ENCODE measurements at places on chromosomes 12 and 14.

DNA sequence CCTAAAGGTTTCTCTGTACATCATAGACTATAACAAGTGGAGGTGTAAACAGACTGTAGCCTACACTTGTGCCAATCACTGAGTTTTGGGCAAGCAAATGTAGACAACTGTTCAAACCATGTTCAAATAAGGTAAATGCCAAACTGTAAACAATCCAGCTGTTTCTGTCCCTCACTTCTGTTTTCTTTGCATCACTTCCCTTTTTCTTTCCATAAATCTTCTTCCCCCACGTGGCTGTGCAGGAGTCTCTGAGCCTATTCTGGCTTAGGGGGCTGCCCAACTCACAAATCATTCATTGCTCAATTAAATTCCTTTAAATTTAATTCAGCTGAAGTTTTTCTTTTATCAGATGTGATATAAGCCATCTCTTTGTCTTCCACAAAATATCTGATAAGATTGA is 65.1 kb upstream of the CPM start:
- DNase-seq = no peak

DNA sequence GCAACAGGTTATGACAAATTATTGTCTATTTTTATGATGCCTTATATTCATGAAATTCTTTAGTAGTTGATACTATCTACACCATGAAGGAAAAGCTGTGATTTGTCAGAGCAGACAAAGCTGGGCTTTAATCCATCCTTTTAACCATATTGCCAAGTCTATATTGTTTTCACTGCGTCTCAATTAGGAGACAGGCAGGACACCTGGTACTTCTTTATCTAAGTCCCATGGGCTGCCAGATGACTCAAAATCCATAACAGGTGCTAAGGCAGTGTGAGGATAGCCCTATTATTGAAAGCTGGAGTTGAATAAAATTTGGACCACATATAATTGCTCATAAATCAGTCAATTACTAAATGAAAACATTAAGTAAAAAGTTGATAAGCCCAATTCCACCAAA is 22.6 kb downstream of the INSM2 start:
- no peak for DNase-seq

DNA sequence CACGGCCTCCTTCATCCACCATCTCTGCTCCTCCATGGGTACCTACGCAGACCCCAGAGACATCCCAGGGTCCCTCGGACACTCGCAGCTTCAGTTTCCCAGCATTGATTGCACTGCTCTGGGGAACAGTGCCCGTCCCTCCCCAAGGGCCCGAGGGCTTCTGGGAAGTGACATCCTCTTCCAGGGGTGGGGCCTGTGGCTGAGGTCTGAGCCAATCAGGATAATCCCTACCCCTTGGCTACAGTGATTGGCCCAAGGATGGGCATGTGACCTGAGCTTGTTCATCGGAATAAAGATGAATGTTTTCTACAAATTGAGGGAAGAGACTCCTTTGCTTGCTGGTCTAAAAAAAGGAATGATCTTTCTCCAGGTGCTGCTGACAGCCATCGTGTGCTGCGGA is 37.3 kb upstream of the MYL2 start:
- DNase-seq = no peak

DNA sequence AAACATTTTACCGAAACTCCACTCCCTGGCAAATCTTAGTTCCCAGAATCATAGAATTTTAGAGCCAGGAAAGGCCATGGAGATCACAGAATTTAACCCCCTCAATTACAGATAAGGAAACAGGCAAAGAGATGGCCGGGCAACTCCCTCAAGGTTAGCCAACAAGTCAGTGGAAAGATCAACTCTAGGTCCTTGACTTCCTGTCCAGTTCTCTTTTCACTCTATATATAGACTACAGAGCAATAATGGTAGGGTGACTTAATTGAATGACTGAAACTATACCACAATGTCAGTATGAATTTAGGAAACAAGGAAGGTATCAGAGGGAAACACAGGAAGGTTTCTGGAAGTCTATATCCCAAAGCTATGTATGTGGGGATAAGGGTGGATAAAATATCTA is 11.6 kb downstream of the OXA1L start:
- no peak for DNase-seq

DNA sequence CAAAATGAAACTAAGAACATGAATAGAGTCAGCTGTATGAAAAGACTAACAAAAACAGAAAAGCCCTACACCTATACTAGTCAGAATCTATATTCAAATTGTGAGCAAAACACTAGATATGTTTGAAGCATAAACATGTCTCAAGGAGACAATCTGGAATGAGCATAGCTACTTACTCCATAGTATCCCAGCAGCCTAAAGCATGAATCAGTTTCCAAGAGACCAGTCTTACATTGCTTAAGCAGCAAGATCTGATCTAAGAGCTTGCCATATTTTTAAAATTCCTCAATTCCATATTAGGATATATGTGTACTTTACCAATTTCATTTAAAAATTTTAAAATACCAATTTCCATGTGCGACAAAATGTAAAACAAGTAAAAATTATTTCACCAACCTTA is 7.7 kb downstream of the CAPS2 start:
- no peak for DNase-seq

DNA sequence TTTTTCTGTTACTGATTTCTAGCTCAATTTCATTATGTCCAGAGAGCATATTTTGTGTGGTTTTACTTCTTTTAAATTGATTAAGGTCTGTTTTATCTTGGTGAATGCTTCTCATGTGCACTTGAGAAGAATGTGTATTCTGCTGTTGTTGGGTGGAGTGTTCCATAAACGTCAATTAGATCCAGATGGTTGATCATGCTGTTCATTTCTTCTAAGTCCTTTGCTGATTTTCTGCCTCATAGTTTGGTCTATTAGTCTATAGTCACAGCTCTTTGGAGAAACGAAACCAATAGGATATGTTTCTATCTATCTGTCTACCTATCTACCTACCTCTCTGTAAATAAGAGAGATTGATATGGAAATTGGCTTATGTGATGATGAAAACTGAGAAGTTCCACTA is 17.1 kb upstream of the ADGRD1 start:
- DNase-seq = no peak

DNA sequence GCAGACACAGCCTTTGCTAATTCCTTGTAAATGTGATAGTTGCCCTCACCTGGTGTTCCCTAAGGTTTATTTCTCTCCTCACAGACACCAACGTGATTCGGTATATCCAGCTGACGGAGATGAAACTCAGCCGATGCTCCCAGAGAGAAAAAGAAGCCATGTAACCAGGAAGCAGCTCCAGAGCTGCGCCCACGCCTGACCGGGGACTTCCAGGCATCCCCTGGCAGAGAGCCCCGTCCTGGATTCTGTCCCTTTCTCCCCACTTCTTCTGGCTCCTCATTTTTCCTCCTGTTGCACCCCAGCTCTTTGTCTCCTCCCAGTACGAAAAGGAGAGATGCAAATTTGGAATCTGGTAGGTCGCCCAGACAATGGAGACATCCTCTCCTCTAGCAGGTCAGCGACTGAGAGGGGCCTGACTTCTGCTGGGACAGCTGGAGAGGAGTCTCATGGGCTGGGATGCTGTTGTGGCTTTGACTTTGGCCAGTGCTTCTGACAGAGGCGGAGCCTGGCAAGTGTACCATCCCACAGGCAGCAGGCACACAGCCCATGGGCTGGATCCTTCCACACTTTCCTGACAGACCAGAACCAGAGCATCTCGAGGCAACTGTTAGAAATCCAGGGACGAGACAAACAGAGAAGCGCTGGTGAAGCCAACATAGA is 29.4 kb downstream of the TTC9 start:
- no peak for DNase-seq

DNA sequence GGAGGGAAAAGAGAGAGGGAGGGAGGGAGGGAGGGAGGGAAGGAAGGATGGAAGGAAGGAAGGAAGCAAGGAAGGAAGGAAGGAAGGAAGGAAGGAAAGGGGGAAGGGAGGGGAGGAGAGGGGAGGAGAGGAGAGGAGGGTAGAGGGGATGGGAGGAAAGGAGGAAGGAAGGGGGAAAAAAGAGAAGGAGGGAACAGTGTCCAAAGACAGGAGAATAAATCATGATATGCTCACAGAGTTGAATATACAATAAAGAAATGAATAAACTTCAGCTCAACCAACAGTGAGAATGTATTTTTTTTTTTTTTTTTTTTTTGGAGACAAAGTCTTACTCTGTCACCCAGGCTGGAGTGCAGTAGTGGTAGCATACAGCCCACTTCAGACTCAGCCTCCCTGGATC is 4.0 kb downstream of the OR6J1 start:
- no peak for DNase-seq

GRCh38 chr12:50567926-50568325 is 63.1 kb downstream of the DIP2B start:
- DNase-seq = no peak

DNA sequence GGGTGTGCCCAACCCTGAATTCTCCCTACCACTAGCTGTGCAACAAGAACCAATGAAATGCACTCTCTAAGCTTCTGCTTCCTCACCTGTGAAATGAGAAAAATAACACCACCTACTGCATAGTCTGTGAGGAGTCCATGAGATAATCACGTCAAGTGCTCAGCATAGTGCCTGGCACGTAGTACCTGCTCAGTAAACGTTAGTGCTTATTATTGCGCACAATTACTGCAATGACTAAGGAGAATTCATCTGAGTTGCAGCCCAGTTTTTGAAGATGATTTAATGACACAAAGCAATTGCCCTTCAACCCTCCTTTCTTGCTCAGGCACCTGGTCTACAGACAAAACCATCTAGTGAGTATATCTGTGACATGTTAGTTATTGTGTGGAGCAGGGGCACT is 8.8 kb downstream of the VDR start:
- no peak for DNase-seq

DNA sequence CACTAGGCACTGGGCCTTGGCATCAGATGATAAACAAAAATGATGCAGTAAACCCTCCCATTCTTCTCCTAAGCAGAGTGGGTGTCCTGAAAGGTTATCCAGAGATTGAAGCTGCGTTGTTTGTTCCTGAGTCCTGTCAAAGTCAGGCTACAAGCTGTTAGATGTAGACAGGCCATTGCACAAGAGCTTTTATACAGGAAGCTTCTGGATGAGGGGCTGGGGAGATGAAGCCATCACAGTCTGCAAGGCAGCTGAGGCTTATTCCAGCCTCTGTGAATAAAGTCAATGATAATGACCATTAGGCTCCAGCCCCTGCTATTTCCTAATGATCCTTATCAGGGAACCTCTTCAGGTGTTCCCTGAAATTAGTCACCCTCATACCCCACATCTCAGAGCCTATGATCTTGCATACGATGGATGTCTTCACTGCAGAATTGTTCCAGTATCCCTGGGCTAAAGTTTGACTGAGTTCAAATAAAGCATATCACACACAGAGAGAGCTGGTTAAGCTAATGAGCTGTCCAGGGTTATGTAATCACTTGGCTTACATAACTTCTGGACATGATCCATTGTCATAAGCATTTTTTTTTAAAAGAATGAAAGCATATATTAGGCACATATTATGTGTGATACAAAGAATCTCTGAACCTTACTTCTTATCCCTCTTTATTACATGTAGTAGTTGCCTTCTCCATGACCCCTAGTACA is 337.1 kb upstream of the OR4E1 start:
- DNase-seq = no peak

GRCh38 chr12:101407049-101407435 is 530 bp downstream of the ARL1 start:
- no peak for DNase-seq

GRCh38 chr12:72740064-72740463 is 467.9 kb downstream of the TRHDE start:
- no peak for DNase-seq
